Stimulated activated CD8-positive, alpha-beta memory T cell treated with anti-CD3 and anti-CD28 coated beads, Interleukin-15, amount 100 ng/mL, for 4 hours (primary cell): ENCODE measurements at places on chromosomes 3 and 15.

DNA sequence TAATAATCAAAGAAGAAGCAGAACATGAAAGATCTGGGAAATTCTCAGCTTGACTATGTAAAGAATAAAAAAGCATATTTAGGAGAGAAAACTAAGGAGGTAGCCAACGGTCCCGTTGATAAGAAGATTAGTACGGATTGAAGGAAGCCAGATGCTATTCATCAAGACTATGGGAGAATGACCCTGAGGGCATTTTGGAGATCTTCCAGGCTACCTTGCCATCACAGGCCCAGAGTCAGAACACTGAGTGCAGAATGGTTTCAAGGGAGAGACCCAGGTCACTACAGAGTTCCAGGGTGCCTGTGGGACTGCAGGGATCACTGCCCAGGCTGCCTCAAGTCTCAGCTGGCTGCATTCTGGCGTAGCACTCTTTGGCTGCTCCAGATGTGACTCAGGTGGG lies 752.9 kb upstream of the ARPP21 start:
- DNase-seq = no peak

DNA sequence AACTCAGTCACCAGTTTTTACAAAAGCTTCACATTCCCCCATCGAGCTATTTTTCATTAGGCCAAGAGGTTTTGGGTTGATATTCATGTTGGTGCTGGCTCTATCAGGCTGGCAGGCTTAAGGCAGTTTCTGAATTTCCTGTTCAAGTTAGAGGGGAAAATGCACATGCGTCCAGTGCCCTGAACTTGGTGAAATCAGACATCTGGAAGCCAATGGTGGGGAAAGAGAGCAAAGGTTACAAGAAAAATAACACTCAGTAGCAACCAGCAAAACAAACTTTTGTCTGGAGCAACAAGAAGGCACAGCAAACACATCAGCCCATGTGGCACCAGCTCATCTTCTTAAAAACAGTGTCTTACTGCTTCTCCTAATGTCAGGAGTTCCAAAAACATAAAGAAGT lies 155.6 kb upstream of the TSC22D2 start:
- no peak for DNase-seq

DNA sequence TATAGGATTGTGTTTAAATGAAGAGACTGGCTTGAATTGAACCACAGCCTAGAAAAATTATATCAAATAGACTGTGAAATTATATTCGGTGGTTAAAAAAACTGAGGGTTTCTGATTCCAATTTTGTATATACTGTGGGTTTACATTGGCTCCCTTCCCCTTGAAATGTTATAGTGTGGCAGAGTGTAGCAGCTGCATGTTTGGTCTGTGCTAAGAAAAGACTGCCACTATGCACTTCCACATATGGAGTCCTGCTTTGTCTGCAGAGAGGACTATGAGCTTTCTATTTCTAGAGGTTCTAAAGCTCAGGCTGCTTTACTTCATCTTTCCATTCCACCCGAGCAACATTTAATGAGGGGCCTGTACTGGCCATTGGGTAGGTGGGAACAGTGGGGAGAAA lies 112.3 kb downstream of the P3H2 start:
- DNase-seq = no peak

GRCh38 chr3:51004235-51004634 lies 329.5 kb downstream of the DOCK3 start:
- DNase-seq = no peak

DNA sequence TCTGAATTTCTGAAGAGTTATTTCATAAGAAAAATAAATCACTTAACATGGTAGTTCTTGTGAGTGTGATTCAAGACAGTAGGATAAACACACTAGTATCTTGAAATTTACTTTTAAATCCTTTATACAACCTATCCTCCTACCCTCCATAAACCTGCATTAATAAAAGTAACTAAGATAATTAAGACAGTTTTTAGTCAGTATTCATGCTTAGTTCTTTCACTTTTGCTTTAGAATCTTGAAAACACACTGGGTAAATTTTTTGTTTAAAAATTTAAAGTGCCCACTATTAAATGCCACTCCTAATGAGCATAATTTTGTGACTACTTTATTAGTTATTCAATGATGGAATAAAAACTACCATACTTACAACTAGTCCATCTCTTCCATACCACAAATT lies 28.8 kb downstream of the GOLIM4 start:
- DNase-seq = no peak

GRCh38 chr15:92934716-92935115 lies 34.6 kb downstream of the CHD2 start:
- no peak for DNase-seq
